Right lobe of liver (tissue), 6 donors: ENCODE measurements at places on chromosomes 6 and 20. TPM values are rescaled to one million over a fixed set of nuclear protein-coding genes. Genes with fewer than 3 reads are reported as not detected.

DNA sequence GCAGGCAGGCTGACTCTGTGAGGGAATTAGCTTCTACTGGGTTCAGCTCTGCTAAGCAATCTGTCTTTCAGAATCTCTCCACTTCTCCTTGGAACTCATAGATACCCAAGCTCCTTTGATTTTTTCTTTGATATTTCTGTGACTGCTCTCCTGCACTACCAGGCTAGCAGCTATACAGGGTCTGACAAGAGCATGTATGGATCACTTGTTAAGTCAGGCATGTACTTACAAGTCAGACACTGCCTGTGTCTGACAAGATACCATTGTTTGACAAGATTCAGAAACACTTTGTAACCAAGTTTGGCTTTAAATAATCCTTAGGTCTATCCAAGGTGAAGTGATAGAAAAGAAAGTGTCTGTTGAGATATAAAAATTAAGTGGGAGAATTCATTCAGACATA is 79.5 kb downstream of the SESN1 start:
- H3K27ac ChIP-seq: no peak overlapping the region
- no peaks in the 10 kb centered on the region for H3K36me3 ChIP-seq
- H3K27me3 ChIP-seq: no peaks in the 10 kb centered on the region
- no peaks in the 10 kb centered on the region for H3K4me1 ChIP-seq
- DNase-seq: no peak

DNA sequence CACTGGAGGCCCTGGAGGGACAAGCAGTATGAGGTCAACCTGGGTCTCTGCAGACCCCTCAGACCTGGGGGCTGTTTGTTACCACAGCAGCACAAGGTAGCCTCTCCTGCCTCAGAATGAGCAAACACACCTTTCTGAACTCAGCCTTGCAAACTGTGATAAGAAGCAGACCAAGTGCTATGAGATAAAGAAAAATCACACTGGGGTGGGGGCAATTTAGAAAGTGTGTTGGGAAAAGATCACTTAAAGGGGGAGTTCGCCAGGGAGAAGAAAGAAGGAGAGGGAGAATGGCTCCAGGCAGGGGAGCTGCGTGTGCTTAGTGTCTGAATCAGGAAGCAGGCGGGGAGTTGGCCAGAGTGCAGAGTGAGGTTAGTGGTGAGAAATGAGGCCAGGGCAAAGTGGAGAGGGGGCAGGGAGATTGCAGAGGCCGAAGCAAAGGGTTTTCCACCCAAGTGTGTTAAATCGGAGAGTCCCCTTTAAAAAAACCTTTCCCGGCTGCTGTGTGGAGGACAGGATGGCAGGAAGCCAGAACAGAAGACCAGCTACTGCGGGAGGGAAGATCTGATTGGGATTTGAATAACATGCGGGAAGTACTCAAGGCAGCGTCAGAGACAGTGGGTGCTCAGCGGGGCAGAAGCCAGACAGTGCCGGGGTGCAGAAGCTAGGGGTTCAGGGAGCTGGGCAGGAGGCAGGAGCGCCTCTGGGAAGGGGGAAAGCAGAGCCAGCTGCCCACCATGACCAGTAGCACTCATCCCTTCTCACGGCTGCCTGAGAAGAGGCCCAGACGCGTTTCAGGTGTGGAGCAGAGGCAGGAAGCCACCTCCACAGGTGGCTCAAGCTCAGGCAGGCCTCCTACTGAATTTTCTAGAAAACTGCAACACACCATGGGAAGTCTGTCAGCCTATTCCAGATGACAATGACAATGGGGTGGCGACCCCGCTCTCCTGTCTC is 9.0 kb downstream of the ADA start:
- peak overlapping the region; percentile 49 for H3K27ac ChIP-seq
- peak; percentile 73 for DNase-seq
- no peaks in the 10 kb centered on the region for H3K36me3 ChIP-seq
- no peaks in the 10 kb centered on the region for H3K27me3 ChIP-seq

GRCh38 chr6:149031859-149032598 is 285.2 kb downstream of the UST start:
- H3K4me1 ChIP-seq: no peaks in the 10 kb centered on the region
- no peak overlapping the region for H3K4me3 ChIP-seq
- no peaks in the 10 kb centered on the region for H3K27me3 ChIP-seq
- H3K27ac ChIP-seq: peak overlapping the region; percentile 28
- no peak for DNase-seq

DNA sequence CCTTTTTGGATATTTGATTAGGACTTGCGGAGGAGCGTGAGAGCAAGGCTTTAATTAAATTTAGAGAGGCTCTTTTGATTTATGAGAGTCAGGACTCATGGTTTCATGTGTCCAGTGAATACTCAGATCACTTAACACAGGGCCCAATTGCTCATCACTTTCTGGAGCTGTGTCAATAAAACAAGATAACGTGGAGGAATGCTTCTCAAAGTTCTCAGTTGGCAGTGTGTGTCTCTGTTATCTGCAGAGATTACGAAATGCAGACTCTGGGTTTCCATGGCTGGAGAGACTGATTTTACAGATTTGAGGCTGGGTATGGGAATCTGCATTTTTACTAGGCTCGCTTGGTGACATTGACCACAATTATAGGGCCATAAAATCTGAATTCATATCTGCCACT is 335.8 kb upstream of the FLRT3 start:
- H3K27ac ChIP-seq: no peak overlapping the region
- no peak overlapping the region for H3K4me3 ChIP-seq
- H3K27me3 ChIP-seq: no peaks in the 10 kb centered on the region
- no peak for DNase-seq

- H3K27me3 ChIP-seq: peaks cover 11% of the 10 kb centered on the region
- H3K27ac ChIP-seq: peak overlapping the region; percentile 72
- no peaks in the 10 kb centered on the region for H3K36me3 ChIP-seq
- peak; percentile 71 for DNase-seq
Measured at GRCh38 chr20:23050847-23051627, 1.6 kb upstream of the THBD start.

DNA sequence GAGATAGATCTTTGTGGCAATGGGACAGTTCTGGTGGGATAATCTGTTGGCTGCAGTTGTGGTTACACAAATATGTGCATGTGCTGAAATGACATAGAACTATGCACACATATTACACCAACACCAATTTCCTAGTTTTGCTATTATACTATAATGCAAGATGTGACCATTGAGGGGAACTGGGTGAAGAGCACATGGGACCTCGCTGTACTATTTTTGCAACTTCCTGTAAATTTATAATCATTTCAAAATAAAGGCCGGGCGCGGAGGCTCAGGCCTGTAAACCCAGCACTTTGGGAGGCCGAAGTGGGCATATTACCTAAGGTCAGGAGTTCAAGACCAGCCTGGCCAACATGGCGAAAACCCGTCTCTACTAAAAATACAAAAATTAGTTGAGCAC is 8.7 kb downstream of the ARMC12 start:
- H3K27ac ChIP-seq: no peak overlapping the region
- H3K27me3 ChIP-seq: no peaks in the 10 kb centered on the region
- H3K36me3 ChIP-seq: no peaks in the 10 kb centered on the region
- H3K4me1 ChIP-seq: peaks cover 1% of the 10 kb centered on the region

DNA sequence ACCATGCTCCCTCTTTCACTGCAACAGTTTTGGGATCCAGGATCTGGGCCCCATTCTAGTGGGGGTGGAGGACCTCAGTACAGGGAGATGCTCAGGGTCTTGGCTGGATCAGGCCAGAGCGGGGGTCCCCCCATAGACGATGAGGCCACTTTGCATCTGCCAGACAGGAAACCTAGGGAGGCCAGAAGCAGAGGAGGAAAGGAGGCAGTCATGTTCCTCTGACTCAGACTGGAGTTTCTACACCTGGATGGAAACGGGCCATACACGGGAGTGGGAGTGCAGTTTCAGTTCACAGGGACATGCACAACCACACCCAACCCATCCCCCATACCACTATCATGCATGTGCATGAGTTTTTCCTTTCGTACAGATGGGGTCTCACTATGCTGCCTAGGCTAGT is 3.6 kb upstream of the EMILIN3 start:
- H3K4me3 ChIP-seq: no peak overlapping the region
- H3K36me3 ChIP-seq: no peaks in the 10 kb centered on the region
- H3K27me3 ChIP-seq: no peaks in the 10 kb centered on the region
- DNase-seq: no peak

GRCh38 chr20:25338112-25339023 is 52.3 kb downstream of the ABHD12 start:
- no peaks in the 10 kb centered on the region for H3K27me3 ChIP-seq
- H3K36me3 ChIP-seq: no peaks in the 10 kb centered on the region
- no peak overlapping the region for H3K4me3 ChIP-seq
- DNase-seq: no peak

DNA sequence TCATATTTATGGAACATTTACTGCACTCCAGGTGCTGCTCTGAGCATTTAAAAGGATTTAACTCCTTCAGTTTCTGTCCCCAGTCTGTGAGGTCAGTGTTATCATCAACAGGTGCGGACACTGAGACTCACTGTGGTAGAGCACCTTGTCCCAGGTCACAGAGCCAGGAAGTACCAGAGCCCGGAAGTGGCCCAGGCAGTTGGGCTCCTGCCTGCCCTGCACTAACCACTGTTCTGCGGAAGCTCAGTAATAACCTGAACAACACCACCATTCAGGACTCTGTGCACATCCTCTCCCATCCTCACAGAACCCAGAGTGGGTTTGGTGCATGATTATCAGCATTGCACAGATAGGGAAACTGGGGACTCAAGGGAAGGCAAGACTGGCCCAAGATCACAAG is 16.8 kb upstream of the SIRPG start:
- DNase-seq: no peak
- H3K4me3 ChIP-seq: no peak overlapping the region
- H3K36me3 ChIP-seq: no peaks in the 10 kb centered on the region
- no peak overlapping the region for H3K27ac ChIP-seq
- no peaks in the 10 kb centered on the region for H3K4me1 ChIP-seq

- no peak overlapping the region for H3K27ac ChIP-seq
- H3K4me3 ChIP-seq: no peak overlapping the region
- no peaks in the 10 kb centered on the region for H3K27me3 ChIP-seq
Measured at GRCh38 chr6:110671447-110671846, 143.8 kb downstream of the CDK19 start.

DNA sequence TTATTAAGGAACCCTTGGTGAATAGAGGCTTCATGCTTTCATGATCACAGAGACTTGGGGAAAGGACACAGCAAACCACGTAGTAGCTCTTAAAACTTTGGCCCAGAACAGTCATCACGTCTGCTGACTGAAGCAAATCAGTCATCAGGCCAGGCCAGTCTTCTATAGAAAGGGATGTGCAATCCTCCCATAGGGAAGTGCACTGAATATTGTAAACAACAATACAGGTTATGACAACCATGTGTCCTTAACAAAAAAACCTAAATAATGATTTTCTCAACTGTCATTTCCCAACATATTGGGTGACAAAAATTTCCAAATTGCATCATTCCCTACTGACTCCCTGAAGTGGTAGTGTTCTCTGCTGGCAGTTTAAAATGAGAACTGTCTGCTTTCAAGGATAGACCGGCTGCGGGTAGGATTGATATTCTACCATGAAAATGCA is 388.2 kb upstream of the CITED2 start:
- no peak for DNase-seq
- no peaks in the 10 kb centered on the region for H3K36me3 ChIP-seq
- peaks cover 4% of the 10 kb centered on the region for H3K4me1 ChIP-seq
- H3K27ac ChIP-seq: no peak overlapping the region
- no peak overlapping the region for H3K4me3 ChIP-seq
- H3K27me3 ChIP-seq: no peaks in the 10 kb centered on the region

GRCh38 chr6:23145781-23146180 is 576.4 kb downstream of the HDGFL1 start:
- DNase-seq: no peak
- H3K27me3 ChIP-seq: no peaks in the 10 kb centered on the region
- no peaks in the 10 kb centered on the region for H3K36me3 ChIP-seq

DNA sequence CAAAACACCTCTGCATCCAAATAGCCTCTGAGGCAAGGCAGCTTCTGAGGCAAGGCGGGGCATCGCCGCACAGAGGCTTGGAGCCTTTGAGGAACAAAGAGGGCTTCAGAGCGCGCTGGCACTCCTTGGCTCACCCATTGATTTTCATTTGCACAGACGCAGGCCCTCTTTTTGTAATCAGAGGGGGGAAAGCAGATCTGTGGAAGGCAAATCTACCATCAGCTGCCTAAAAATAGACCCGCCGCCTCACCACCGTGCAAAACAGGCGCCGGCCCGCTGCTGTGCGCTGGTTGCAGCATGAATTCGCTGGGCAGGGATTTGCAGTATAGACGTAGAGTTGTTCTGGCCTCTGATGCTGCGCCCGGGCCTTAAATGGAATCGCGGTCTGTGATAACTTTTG is 69.9 kb upstream of the STMND1 start:
- no peak overlapping the region for H3K27ac ChIP-seq
- no peak for DNase-seq
- H3K4me3 ChIP-seq: no peak overlapping the region

DNA sequence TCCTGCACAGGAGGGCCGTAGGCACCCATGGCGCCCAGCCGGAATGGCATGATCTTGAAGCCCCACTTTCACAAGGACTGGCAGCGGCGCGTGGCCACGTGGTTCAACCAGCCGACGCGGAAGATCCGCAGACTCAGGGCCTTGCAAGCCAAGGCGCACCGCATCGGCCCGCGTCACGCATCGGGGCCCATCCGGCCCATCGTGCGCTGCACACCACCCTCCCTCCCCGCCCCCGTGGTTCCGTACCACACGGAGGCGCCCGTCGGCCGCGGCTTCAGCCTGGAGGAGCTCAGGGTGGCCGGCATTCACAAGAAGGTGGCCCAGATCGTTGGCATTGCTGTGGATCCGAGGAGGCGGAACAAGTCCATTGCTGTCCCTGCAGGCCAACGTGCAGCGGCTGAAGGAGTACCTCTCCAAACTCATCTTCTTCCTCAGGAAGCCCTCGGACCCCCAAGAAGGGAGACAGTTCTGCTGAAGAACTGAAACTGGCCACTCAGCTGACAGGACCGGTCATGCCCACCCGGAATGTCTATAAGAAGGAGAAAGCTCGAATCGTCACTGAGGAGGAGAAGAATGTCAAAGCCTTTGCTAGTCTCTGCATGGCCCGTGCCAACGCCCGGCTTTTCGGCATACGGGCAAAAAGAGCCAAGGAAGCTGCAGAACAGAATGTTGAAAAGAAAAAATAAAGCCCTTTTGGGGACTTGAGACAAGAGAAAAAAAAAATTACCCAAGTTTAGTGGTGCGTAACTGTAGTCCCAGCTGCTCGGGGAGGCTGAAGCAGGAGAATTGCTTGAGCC is 9.9 kb upstream of the NCOA5 start:
- DNase-seq: peak; percentile 34
- H3K27ac ChIP-seq: no peak overlapping the region
- no peaks in the 10 kb centered on the region for H3K27me3 ChIP-seq
- H3K4me1 ChIP-seq: no peaks in the 10 kb centered on the region
- H3K36me3 ChIP-seq: no peaks in the 10 kb centered on the region
- H3K4me3 ChIP-seq: no peak overlapping the region

GRCh38 chr20:23193801-23194384 is 107.8 kb upstream of the CD93 start:
- DNase-seq: no peak
- no peak overlapping the region for H3K4me3 ChIP-seq
- no peaks in the 10 kb centered on the region for H3K27me3 ChIP-seq
- H3K36me3 ChIP-seq: no peaks in the 10 kb centered on the region
- no peak overlapping the region for H3K27ac ChIP-seq

Gene SNAP91
- total RNA-seq: not detected

Gene ANKEF1
- 5.2 TPM for total RNA-seq

Gene FANCE
- 1.1 TPM for total RNA-seq

Gene SEL1L2
- not detected for total RNA-seq

Gene TSPO2
- total RNA-seq: 0.43 TPM

Gene SLC32A1
- not detected for total RNA-seq

Gene FLRT3
- total RNA-seq: 13.6 TPM

Gene HCRTR2
- not detected for total RNA-seq

Gene STX11
- total RNA-seq: 6.9 TPM
